ENCODE measurements at places on chromosomes 5 and 9.

DNA sequence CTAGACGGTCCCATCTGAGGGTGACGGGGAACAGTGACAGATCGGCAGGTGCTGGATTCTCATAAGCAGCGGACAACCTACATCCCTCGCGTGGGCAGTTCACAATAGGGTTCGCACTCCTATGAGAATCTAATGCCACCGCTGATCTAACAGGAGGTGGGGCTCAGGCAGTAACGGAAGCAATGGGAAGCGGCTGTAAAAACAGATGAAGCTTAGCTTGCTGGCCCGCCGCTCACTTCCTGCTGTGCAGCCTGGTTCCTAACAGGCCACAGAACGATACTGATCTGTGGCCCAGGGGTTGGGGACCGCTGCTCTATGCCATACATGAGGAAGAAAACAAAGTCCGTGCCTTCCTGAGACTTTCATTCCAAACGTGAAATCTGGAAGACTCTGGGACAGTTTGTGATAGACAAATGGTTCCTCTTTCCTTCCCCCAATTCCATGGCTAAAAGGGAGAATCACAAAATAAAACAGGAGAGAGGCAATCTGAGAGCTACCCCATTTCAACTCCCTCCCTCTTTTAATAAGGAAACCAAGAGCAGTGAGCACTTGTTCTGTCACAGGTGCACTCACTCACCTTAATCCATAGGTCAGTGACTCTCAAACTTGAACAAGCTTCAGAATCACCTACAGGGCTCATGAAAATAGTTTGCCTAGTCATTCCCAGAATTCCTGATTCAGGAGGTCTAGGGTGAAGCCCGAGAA, 12.1 kb downstream of the PDCL start:
- DNase-seq: peak; percentile 37

- peak; percentile 39 for DNase-seq
Measured at GRCh38 chr5:40240111-40240510, 439.6 kb upstream of the PTGER4 start.

GRCh38 chr5:14167211-14167845, 24.2 kb downstream of the TRIO start:
- DNase-seq: no peak

DNA sequence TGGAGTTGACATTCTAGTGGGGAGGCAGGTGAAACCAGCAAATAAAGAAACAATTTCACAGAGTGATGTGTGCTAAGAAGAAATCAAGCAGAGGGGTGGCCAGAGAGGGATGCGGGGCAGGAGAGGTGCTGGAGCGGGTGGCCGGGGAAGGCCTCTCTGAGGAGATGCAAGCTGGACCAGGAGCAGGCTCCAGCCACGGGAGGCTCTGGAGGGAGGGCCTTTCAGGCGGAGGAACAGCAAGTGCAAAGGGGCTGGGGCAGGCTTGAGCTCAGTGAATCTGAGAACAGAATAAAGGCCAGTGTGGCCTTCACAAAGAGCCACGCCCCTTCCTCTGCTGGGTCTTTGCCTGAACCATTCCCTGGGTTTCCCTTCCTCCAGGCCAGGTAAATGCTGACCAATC, 73.2 kb upstream of the NEURL1B start:
- no peak for DNase-seq

- no peak for DNase-seq
Measured at GRCh38 chr5:2515180-2515764, 236.2 kb downstream of the IRX2 start.

DNA sequence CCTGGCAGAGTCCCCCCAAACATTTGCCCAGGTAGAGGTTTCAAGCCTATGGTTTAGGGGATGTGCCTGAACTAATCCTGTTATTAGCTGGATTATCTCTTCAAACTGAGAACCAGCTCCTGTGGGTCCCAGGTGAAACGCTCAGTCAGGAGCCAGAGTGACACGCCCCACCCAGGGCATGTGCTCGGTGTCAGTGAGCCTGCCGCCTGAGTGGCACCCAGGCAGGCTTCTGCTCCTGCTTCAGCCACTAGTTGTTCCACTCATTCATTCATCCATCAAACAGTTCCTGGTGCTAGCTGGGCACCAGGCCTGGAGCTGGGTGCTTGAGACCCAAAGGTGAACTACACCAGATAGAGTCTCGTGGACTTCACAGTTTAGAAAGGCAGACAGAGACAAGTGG, 129.4 kb upstream of the PITX1 start:
- DNase-seq: no peak
